AG09309 (cell line): ENCODE measurements at places on chromosomes 11 and 22.

DNA sequence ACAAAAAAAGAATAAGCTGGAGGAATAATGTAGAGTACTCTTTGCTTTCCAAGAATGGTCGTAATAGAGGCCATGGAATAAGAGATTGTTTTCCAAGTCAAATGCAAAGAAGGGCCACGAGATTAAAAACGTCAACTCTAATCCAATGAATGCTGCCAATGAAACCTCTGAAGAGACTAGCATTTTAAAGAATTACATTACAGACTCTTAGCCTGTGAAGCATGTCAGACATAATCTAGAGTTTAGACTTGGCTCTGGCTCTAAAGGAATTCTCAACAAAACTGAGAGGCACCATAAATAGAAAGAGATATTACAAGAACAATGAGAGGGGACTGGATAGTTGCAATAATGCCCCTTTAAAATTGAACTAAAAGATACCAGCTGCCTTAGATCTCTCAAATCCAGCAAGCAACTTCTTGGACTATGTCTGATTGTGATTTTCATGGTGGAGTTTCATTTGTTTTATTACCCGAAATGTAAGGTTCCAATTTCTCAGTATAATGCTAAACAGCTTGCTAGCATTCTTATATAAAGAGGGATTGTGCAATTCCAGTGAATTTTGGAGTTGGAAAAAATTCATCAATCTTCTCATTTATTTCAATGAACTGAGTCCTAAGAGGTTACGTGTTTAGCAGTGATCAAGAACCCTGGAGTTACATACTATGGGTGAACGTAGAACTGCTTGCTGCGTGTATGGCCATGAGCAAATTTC, 5.6 kb downstream of the ETS1 start:
- no peak for DNase-seq

GRCh38 chr11:58629857-58630256, 7.4 kb downstream of the CNTF start:
- peak; percentile 29 for DNase-seq

DNA sequence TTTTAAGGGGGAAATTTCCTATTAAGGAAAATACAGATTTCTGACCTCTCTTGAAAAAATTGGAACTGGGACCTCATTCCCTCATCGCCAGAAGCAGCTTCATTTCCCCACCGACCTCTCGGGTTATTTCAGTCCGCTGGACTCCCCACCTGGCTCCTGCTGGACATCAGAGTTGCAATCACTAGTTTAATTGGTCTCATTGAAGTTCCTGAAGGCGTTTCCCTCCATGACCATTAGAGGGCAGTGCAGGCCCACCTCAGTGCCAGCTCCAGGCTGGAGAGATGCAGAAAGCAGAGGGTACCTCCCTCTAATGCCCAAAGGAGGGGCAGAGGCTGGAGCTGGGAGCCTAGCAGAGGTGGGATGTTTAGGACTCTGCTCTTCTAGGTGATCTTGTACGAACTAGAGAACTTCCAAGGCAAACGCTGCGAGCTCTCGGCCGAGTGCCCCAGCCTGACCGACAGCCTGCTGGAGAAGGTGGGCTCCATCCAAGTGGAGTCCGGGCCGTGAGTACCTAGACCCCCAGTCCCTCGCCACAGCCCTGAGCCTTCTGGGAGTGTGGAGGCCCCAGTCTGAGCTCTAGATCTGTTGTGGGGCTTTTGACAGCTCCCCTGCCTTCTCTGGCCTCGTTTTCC, 2.7 kb downstream of the CRYBB3 start:
- peak; percentile 13 for DNase-seq

DNA sequence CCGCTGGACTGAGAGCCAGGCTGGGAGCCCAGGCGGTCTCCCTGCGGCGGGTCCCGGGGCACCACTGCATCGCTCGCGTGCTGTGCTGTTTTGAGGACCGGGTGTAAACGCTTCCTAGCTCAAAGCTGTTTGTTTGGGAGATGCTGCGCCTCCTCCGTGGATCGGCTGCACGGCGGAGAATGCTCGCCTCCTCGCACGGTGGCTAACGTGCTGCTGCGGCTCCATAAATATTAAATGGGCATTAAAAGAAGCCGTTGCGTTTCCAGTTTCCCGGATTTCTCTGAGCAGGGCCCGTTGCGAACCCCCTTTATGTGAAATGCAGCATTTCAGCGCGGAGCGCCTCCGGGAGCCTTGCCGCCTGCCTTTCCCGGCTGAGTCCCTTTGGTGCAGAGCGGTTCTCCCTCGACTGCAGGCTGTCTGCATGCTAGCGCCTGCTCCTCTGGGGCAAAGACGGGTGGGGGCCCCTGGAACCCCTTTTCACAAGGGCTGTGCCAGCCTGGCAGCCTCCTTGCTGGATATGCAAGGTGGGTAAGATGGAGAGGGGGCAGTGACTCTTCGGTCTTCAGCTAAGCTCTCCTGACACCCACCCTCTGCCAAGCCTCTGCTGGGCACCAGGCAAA, 9.3 kb downstream of the MPPED1 start:
- DNase-seq, result no peak

DNA sequence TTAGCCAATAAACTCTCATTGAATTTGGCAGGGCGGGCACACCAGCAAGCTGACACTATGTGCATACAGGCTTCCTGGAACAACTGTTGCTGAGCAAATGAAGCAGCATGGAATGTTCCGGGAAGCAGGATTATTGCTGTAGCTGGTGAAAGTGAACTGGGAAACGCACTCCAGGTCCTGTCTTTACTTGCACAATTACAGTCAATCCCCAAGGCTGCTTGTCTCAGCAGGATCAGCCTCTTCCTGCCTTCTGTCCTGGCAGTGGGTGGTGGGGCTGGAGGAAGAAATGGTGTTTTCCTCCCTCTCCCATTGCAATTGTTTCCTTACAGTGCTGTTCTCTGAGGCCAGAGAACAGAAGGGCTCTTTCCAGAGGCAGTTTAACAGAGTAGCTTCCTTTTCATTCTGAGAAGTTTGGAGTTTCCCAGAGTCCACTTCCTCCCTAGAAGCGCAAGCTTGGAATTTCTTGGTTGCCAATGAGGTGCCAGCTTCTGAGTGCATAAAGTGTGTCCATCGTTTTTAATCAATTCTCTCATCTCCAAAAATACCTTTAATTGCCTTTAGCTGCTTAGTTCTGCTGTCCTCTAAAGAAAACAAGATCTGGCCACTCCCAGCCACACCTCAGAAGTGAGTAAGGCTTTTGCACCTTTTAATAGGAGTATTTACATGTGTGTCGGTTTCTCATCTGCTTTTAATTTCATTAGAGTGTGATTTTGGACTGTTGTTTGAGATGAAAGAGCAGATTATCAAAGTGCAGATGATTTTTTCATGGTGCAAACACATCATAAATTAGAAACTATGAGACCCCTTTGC, 19.9 kb downstream of the CD44 start:
- no peak for DNase-seq

DNA sequence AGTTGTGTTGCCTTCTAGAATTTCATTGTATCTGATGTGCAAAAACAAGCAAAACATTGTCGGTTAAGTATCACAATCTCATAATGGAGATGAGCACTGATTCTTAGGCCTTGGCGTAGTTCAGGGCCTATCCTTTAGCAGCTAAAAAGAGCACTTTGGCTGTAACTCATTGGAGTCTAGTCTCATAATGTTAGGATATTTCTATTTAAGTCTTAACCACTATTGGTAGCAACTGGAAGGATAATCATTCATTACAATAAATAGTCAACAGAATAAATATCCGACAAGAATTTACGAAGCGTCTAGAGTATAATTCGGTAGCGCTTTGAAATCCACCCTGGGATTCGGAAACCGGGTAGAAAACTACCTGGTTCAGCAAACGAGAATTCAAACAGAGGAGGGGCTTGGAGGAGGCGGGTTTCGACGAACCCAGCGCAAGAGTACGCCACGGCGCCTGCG, 461 bp upstream of the EED start:
- peak; percentile 54 for DNase-seq

GRCh38 chr11:78310500-78310909, 107.1 kb downstream of the GAB2 start:
- DNase-seq, result no peak

GRCh38 chr11:94028436-94028835, 7.3 kb downstream of the HEPHL1 start:
- DNase-seq, result peak; percentile 52

- no peak for DNase-seq
Measured at GRCh38 chr11:122246874-122247273, 130.9 kb upstream of the BLID start.

GRCh38 chr11:8022876-8023275, 35.7 kb downstream of the EIF3F start:
- no peak for DNase-seq

GRCh38 chr11:112723676-112724495, 237.3 kb upstream of the NCAM1 start:
- no peak for DNase-seq

DNA sequence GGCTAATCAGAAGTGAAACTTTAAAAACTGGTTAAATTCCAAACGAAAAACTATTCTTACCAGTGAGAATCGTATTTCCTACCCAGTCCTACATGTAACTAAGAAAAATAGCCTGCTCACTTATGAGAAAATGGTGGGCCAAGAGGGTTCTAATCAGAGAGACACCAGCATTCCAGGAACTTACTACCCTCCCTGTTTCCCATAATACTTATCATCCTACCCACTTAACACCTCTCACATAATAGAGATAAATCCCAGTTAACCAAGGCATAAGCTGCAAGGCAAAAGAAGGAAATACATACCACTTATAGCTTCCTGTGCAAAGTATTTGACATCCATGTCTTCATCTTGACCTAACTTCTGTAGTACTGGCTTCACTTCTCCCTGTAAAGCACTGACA, 24.4 kb downstream of the PPP2R1B start:
- no peak for DNase-seq

DNA sequence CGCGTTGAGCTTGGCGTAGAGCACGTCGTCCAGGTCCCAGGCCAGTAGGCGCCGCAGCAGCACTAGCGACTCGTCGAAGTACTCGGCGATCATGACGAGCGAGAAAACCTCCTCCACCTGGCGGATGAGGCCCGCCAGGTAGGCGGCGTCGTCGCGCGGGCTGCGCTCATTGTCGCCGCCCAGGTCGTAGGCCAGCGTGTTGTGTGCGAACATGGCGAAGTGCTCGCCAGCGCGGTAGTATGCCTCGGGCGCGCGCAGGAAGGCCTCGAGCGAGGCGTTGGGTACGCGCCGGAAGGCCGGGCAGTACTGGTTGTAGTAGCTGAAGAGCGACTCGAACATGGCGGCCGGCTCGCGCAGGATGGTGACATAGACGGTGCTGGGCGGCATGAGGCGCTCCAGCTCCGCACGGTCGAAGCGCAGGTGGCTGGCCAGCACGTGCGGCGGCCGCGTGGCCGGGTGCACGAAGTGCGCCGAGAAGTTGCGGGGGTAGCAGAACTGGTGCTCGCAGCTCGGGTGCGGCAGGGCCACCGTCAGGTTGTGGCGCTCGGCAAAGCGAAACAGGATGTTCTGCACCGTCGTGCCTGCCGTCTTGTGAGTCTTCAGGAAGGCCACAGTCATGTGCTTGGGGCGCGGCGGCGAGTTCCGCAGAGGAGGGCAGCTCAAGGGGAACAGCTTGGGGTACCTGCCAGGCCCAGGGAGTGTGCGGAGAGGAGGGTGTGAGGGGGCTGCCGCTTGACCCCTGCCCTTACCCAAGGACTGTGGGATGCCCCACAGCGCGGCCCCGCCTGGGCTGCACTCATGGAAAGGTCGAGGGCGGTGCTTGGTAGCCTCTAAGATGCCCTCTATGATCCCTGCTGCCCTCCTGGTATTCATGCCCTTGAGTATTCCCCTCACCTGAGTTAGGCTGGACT, 5.7 kb downstream of the GAL3ST3 start:
- DNase-seq, result no peak

GRCh38 chr22:39130152-39130704, 22.3 kb downstream of the CBX7 start:
- no peak for DNase-seq

- no peak for DNase-seq
Measured at GRCh38 chr11:134014511-134014910, 54.4 kb upstream of the JAM3 start.
